ENCODE measurements at places on chromosomes 6 and 20.

- DNase-seq: no peak
Observed at GRCh38 chr6:54204921-54205591, 93.8 kb downstream of the MLIP start.

DNA sequence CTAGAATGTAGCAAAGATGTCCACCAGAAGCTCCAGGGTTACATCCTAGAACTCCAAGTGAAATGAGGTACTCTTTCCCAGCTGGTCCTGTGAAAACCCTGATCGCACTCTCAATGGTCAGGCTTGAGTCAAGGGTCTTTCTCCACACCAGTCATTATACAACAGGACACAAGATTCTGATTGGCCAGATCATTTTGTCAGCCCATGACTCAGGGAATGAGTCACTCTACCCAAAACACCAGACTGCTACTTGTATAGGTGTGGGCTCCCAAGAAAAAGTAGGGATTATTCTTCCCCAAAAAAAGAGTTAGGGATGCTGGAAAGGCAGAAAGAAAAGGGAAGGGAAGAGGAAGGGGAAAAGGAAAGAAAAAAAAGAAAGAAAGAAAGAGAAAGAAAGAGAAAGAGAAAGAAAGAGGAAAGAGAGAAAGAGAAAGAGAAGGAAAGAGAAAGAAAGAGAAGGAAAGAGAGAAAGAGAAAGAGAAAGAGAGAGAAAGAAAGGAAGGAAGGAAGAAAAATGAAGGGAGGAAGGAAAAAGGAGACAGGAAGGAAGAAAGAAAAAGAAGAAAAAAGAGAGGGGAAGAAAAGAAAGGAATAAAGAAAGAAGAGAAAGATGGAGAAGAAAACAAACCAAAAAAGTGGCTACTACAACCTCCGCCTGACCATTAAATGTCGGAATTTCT lies 30.5 kb downstream of the ANKEF1 start:
- DNase-seq: peak; percentile 18

DNA sequence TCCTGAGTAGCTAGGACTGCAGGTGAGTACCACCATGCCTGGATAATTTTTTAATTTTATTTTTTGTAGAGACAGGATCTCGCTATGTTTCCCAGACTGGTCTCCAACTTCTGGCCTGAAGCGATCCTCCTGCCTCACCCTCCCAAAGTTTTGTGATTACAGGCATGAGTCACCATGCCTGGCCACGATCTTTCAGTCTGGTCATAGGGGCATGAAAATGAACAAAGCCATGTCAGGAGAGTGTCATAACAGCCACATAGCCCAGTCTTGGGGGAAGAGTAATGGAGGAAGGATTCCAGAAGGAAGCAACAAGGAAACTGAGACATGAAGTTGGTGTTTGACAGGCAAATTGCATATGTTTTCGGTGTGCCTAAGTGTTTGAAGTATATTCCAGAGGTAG lies 17.0 kb upstream of the SNX3 start:
- DNase-seq: no peak

DNA sequence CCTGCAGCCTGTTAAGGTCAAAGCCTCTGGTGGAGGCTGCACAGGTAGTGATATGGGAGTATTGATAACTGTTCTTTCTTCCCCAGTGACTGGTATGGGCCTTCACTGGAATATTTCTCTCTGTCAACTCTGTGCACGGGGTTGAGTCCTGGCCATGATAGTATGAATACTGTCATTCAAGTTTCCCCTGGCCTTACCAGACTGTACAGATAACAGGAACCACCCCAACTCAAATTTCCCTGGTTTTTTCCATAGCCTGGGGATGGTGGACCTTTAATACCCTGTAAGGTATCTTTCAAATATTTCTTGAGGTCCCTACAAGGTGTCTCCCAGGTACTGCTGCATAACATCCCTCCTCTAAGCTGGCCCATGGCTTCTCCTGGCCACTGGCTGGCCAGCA lies 51.4 kb upstream of the TNFAIP3 start:
- no peak for DNase-seq

GRCh38 chr6:124027392-124027791 lies 223.7 kb downstream of the NKAIN2 start:
- no peak for DNase-seq

- no peak for DNase-seq
Observed at GRCh38 chr20:57200882-57201695, 65.4 kb downstream of the BMP7 start.

DNA sequence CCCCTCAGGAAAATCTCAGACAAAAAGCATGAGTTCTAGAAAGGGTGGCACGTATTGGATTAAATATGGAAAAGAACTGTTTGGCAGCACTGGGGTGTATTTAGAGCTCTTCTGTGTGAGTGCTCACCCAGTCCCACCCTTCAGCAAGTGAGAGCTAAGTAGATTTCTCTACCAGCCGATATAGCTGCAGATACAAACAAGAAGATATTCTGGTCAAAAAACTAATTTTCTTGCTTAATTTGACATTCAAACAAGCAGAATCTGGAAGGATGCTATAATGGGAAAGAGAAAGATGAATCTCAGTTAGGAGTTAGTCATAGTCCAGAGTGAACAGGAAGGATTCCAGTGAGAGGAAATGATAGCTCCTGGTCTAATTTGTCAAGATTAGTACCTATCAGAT lies 232.1 kb downstream of the TMEM242 start:
- DNase-seq: no peak

GRCh38 chr6:11609324-11610071 lies 71.9 kb downstream of the TMEM170B start:
- no peak for DNase-seq

GRCh38 chr6:37259191-37259590 lies 1.2 kb upstream of the TMEM217 start:
- no peak for DNase-seq

DNA sequence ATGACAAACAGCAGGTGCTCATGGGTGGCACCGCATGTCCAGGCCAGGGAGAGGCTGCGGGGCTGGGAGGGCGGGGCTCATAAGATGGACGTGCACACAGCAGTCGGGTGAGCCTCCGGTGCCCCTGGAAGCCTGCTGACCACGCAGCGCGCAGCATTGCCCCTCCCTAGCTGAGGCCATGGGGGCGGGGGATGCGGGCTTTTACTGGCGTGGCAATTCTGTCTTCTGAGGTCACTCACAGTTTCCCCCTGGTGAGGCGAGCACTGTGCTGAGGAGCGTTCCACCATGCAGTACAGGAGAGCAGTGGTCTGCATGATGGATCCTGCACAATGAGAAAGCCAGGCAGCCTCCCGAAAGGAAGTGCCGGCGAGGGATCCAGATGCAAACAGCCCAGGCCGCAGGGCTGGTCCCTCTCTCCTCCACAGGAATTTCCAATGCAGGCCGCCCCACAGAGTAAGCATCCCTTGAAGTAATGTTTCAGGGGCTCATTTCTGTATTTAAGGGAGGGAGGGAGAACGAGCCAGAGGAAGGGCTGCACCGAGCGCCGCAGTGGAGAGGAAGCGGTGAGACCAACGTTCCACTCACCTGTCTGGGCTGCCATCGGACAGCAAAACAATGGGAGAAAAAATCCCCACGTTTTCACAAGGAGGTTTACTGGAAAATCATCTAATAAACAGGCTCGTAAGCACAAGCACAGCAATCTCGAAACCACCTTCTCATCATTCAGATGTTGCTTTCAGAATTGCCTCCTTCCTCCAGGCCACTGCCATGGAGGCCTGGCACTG lies 56.0 kb downstream of the IRF4 start:
- no peak for DNase-seq

- DNase-seq: peak; percentile 12
Observed at GRCh38 chr6:24394061-24394779, 8.5 kb upstream of the MRS2 start.

DNA sequence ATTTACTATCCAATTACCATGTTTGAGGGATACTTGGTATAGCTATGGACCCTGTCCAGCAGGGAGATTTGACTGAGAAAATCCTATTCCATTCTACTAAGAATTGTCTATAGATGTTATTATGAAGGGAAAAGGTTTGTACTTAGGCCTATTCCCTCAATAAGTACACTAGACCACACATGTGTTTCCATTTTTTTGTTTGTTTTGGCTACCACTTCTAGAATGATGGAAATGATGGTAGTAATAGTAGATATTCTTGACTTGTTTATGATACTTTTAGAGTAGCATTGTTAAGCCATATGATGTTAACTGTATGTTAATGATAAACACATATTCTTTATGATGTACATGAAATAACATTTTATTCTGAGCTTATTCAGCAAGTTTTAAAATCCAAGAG lies 144.8 kb downstream of the OGFRL1 start:
- DNase-seq: no peak

DNA sequence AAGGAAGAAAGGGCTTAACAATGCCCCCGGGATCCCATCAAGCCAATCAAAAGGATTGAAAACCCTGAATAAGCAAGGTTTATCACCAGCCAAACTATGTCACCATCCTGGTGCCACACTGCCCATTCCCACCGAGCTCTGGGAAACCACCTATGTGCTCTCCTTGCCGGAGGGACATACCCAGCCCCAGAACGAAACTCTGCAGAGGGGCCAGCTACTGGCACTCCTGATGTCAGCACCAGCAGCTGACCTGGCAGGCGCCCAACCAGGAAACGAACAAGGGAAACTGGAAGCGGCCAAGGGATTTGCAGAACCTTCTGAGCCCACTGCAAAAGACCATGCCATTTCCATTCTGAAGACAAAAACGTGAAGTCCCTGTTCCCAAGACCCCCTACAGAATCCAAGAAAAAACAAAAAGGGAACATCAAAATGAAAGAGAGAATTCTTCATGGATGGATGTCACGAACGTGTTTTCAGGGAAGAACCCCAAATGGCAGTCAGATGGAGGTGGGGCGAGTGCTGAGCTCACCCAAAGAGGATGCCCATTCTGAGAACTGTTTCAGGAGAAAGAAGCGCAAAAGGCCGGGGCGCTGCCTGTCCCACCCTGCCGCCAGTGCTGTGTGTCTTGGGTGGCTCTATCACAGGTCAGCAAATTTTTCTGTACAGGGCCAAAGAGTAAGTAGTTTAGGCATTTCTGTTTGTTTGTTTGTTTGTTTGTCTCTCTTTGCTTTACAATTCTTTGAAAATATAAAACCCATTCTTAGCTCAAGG lies 305.2 kb downstream of the ESR1 start:
- peak; percentile 56 for DNase-seq

DNA sequence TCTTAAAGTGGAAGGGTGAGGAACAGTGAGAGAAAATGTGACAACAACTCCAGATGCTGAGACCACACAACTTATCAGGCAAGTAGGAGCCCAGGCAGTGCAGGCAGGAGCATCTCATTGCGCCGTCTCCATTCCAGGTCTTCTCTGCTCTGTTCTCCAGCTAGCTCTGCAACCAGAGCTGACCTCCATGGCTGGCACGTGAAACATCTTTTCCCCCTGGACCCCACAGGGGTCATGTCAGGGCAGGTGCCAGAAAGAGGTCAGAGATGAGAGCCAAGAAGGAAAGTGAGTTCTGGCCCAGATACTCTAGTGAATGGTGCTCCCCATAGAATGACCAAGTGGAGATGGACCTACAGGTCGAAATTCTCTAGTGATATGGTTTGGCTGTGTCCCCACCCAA lies 281.4 kb downstream of the SMOC2 start:
- DNase-seq: no peak

DNA sequence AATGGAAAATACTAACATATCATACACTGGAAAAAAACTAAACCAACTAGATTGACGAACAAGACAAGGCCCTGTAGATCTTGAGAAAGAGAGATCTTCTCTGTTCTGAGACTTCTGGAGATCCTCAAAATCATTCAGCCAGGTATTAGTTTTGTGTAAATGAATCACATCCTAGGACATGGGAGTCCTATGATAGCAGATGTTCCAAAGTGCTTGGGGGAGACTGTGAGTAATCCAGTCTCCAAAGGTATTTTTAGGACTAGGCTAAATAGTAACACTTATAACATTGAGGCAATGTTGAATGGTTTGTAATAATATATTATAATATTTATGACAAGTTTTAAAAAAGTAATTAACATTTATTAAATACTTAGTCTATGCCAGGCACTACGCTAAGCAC lies 275.0 kb downstream of the BTBD9 start:
- DNase-seq: no peak

GRCh38 chr20:63966172-63966943 lies 3.4 kb downstream of the ZNF512B start:
- no peak for DNase-seq

- no peak for DNase-seq
Observed at GRCh38 chr6:49541936-49542335, 8.5 kb upstream of the C6orf141 start.

GRCh38 chr20:57259938-57260921 lies 6.2 kb downstream of the BMP7 start:
- no peak for DNase-seq

- DNase-seq: no peak
Observed at GRCh38 chr20:52427960-52428359, 236.4 kb upstream of the ZFP64 start.

DNA sequence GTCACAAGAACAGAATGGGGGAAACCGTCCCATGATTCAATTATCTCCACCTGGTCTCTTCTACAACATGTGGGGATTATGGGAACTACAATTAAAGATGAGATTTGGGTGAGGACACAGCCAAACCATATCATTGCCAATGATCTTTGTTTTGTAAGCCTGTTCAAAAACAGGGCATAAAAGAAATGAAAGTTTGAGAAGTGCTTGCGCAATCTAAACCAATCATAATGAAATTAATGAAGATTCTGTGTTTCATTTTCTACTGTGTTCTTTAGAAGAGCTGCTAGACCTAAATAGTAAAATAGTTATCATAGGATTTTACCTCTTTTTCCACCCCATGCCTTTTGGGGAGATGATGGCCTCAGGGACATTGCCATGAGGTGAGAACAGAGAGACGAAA lies 761.3 kb downstream of the HDGFL1 start:
- no peak for DNase-seq

DNA sequence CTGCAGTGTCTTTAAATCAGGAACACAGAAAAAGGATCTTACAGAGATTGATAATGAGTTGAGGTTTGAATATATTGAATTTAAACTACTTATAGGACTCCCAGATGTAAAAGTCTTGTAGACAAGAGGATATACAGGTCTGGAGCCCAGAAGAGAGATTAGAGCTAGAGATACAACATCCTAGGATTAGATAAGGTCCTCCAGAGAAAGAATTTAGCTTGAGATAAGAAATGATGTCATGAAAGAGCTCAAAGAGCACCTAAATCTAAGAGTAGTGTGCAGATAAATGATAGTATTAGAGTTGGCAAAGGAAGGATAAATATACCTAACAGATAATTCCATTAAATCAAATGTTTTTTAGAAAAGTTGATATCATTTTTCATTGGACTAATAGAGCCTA lies 23.9 kb downstream of the EPM2A start:
- no peak for DNase-seq

DNA sequence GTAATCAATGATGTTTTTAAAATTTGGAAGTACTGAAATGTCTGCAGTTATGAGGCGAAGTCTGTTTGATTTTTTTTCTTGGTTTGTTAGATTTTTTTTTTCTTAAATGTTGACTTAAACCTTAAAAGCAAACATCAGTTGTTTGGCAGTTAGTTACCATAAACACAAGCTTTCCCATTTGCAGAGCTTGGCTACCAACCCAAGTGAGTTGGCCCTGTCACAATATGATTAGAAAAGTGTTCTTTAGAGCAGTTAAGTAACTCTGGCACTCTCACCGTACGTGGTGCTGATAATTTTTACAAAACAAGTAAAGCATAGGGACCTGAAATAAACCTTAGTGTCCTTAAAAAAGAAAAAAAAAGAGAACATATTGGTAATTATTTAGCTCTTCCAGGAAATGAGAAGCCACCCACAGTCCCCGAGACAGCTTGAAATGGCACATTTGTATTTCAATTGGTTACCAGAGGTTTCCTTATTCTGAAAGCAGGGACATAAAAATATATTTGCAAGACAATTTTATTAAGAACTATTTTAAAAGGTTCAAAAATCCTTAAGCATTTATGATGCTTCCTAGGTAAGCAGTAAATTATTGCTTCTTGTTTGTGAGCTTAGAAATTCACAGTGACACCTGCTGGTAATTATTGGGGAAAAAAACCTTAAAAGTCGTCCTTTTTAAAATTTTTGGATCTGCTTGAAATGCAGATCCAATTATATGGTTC lies 3.9 kb downstream of the HEY2 start:
- DNase-seq: peak; percentile 11
